IMR-90 (cell line): ENCODE measurements at places on chromosomes 13 and 19. TPM values are rescaled to one million over a fixed set of nuclear protein-coding genes. Genes with fewer than 3 reads are reported as not detected.

DNA sequence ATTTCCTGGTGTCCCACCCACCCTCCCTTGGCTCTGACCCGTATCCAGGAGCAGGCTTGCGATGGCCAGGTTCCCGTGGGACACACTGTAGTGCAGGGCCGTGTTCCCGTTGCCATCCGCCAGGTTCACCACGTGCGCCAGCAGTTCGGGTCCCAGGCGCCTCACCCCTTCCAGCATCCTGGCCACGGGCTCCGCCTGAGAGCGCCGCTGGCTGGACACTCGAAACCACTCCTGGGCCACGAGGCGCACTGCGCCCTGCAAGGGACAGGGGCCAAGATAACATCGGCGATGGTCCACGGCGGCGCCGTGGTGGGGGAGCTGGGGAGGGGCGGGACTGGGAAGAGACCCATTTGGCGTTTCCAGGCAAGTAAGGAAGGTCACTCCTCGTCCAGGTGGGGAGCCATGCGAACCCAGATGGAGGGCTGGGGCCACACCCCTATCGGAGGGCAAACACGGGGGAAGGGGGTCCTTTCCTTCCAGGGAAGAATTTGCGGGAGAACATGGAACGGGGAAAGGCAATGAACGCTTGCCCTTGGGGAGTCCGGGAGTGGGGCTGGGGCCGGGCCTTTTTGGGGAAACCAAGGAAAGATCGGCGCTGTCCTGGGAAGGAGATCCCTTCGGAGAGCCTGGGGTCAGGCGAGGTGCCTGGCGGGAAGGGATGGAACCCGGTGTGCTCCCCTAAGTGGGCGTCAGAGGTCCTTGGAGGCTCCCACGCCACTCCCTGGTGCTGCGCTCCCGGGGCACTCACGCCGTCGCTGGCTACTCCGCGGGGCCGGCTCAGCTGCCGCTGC lies 9.9 kb downstream of the KANK3 start:
- H3K27me3 ChIP-seq = peaks cover 45% of the 10 kb centered on the region
- DNase-seq = no peak
- H3K4me3 ChIP-seq = no peak overlapping the region
- H3K36me3 ChIP-seq = no peaks in the 10 kb centered on the region

- no peaks in the 10 kb centered on the region for H3K27me3 ChIP-seq
- peaks cover 29% of the 10 kb centered on the region for H3K36me3 ChIP-seq
- no peak for DNase-seq
- no peaks in the 10 kb centered on the region for H3K4me1 ChIP-seq
These were observed 14.1 kb upstream of the ZFP14 start for GRCh38 chr19:36392916-36393673.

DNA sequence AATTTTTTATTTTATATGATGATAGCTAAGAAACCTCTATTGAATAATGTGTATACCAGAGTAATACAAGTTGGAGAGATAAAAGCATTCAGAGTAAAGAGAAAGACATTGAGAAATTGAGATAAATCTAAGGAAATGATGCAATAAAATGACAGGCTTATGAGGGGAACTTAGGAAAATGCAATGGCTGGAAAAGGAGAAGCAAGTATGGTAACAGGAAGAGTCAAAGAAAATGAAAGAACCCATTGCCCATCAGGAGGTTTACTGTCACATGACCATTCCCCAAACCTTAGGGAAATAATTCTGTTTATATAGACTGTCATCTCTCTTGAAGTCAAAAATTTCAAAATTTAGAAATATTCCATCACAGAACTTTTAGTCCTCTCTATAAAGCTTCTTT lies 808.0 kb upstream of the PRR20A start:
- no peaks in the 10 kb centered on the region for H3K4me1 ChIP-seq
- DNase-seq = no peak
- no peak overlapping the region for H3K27ac ChIP-seq
- H3K27me3 ChIP-seq = no peaks in the 10 kb centered on the region
- H3K36me3 ChIP-seq = no peaks in the 10 kb centered on the region

DNA sequence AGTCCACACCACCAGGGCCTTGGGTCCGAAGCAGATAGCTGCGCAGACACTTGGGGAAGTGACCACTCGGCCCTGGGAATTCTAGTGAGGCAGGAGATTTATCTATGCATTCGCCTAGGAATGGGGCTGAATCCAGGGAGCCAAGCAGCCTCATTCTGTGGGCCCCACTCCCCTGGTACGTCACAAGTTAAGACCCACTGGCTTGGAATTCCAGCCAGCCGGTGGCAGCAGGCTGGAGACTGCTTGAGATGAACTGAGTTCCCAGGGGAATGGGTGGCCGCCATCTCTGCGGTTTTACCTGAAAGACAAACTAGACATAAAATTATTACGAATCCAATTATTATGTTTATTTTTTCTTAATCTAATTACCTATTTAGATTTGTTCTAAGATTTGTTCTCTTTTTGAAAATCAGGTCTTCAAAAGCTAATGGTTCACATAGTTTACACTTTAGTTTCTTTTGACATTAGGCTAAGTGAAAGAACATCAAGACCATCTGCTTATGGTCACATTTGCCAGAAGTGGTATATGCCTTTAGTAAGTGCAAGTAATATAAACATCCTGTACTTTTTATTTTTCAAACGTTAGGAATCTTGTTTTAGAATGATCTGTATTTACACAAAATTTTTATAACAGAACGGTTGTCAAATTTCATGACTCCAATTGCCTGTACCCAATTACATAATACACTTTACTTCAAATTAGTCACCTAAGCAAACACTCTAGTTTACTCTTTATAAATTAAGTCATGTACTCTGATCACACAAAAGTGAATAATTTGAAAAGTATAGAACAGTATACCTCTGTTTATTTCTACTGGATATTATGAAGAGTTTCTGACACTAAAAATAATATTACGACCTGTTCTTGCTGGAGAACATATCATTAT lies 74.4 kb downstream of the SLITRK6 start:
- H3K36me3 ChIP-seq = no peaks in the 10 kb centered on the region
- no peaks in the 10 kb centered on the region for H3K27me3 ChIP-seq
- H3K4me1 ChIP-seq = peaks cover 6% of the 10 kb centered on the region; the same call in 1 of the 2 replicates
- no peak overlapping the region for H3K4me3 ChIP-seq
- DNase-seq = peak; percentile 68
- peak overlapping the region; percentile 80 for H3K27ac ChIP-seq

GRCh38 chr13:58085819-58086218 lies 454.3 kb downstream of the PCDH17 start:
- no peaks in the 10 kb centered on the region for H3K4me1 ChIP-seq
- no peaks in the 10 kb centered on the region for H3K36me3 ChIP-seq
- no peak for DNase-seq
- H3K4me3 ChIP-seq = no peak overlapping the region
- H3K27ac ChIP-seq = no peak overlapping the region

Gene SIGLEC12
- total RNA-seq = not detected in 2 replicates
